ENCODE measurements at places on chromosomes 3 and 15.

DNA sequence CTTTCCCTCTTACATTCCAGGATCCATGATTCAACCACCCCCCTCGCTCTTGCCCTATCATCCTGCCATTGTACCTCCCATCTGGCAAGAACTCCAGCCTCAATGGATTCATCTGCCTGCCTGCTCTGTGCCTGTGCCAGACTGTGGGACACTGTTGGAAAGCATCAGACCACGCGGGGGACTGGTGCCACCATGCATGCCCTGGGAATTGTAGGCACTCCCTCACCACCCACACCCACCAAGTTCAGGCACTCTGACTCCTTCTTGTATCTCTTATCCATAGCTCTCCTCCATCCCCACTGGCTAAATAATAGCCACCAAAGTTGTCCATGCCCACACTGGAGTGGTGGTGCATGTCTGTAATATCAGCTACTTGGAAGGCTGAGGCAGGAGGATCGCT, 143.8 kb downstream of the TPRA1 start:
- DNase-seq, result no peak

DNA sequence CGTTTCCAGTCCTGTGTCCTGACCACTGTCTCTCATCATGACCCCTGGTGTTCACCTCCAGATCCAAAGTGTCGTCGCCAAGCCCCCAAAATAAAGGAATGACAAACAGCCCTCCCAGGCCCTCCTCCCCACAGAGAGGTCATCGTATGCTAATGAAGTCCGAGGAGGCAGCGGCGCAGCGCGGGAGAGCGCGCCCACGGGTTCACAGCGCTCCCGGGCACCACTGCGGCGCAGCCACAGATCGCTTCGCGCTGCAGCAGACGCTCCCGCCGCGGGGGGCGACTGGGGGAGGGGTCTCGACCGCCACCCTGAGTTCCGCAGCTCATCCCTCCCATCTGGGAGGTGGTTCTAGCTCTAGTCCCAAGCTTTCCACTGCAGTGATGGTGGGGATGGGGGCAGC, 1.3 kb downstream of the DGKG start:
- no peak for DNase-seq

DNA sequence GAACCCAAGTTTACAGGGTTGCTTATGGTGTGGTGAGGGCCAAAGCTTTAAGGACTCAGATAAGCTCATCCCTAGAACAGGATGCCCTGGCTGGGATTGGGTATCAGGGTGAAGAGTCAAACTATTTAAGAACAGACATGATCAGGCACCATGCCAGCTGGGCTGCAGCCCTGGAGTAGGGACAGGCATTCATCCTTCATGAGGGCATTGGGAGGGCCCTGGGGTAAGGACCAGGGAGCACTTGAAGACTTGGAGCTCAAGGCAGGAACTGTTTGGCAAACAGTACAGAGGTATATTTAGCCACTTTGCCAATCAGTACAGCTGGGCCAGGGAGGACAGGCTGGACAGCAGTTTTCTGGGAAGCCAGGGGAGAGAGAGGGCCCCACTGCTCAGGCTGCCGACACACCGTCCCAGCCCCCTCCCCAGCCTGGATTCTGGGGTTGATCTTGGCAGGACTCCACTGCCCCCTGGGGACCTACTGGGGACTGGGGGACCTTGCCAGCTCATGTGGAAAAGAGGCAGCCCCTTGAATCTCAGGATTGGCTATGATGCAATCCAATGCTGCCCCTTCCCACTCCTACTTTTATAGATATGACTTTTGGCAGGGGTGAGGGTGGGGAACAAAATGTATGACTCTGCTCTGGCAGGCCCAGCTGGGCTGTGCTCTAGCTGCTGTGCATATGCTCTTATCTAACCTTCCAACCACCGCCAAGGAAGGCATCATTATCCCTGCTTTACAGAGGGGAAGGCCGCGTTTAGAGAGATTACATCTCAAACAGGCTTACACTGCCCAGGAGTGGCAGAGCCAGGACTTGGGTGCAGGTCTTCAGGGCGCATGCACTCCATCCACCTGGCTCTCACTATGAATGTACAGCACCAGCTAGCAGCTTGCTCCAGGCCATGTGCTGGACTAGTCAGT, 2.3 kb downstream of the PLA2G4E start:
- DNase-seq, result no peak

GRCh38 chr3:9211155-9211950, 38.1 kb downstream of the SRGAP3 start:
- DNase-seq, result no peak

DNA sequence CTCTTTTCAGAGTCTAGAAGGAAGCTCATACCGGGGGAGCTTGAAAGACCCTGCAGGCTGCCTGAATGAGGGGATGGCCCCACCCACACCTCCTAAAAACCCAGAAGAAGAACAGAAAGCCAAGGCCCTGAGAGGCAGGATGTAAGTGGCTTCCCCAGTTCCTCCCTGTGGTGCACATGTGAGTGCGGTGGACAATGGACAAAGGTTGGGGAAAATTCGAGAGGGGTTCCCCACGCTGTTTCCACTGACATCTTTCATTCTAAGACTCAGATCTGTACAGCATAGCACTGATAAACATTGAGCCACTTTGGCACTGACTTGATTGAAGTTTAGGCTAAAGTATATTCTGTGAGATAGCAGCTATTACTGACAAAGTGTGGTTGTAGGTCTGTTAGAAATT, 79.5 kb upstream of the UMPS start:
- no peak for DNase-seq

DNA sequence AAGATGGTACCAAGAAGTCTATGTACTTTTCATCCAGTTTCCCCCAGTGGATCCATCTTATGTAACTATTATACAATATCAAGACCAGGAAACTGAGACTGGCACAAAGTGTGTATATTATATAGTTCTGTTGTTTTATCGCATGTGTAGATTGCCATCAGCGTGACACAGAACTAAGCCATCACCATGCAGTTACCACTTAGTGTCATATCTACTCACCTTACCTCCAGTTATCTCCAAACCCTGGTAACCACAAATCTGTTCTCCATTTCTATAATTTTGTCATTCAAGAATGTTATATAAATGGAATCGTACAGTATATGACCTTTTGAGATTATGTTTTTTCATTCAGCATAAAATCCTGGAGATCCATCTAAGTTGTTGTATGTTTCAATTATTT, 23.1 kb downstream of the IFT122 start:
- DNase-seq, result no peak

DNA sequence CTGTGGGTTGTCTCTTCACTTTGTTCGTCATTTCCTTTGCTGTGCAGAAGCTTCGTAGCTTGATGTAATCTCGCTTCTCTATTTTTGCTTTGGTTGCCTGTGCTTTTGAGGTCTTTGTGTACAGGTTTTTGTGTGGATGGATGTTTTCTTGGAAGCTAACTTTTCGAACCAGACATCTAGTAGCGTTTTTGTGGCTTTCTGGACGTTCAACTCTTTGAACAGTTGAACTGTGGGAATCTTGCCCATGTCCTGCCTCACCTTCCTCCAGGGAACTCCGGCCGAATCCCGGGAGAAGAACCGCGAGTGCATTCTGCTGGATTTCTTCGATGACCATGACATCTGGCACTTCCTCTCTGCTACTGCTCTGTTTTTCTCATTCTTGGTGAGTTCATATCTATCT, 70.6 kb downstream of the USF3 start:
- no peak for DNase-seq

GRCh38 chr3:134885877-134886621, 91.0 kb downstream of the EPHB1 start:
- DNase-seq, result no peak

- no peak for DNase-seq
These were observed 108.2 kb downstream of the EOMES start for GRCh38 chr3:27613846-27614500.

GRCh38 chr15:43196760-43197548, 11.8 kb downstream of the CCNDBP1 start:
- no peak for DNase-seq

- no peak for DNase-seq
These were observed 1.4 kb downstream of the LYSMD2 start for GRCh38 chr15:51736069-51736468.

DNA sequence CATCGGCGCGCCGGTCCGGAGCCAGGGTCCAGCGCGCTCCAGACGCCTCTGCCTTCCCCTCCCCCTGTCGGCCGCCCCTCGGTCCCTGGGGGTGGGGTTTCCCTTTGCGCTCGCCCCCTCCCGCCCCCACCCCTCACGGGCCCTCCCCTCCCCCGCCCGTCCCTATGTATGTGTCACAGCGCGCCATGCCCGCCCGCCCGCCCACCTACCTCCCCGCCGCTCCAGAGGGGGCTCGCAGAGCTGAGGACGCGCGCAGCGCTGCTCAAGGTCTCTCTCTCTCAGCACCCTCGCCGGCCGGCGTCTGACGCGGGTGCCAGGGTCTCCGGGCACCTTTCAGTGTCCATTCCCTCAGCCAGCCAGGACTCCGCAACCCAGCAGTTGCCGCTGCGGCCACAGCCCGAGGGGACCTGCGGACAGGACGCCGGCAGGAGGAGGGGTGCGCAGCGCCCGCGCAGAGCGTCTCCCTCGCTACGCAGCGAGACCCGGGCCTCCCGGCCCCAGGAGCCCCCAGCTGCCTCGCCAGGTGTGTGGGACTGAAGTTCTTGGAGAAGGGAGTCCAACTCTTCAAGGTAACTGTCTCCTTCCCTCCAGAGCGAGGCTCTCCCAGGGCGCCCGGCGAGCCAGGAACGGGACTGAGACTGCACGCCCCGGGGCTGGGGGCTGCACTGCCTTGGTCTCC, at the start of gene ACAN:
ACAN (plus strand) TSS at position 196 of the 679 bp plus-strand sequence. CDS start 32,771 bp downstream, outside the sequence.
- DNase-seq, result no peak

DNA sequence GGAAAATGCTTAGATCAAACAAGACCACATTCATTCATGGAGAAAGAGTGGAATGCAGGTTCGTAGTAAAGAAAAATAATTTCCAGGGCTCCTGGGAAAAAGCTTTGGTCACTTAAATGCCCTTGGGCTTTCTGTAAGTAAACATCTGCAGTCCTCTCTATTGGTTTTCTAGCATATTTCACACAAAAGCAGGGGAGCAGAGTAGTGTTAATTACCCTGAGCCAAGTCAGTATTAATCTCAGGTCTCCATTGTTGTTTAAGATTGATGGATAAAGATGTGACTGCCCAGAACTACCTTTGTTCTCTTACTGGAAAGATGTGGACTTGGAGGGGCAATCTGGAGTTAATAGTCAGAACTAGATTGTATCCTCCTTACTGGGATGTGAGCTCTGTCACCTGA, 242.6 kb downstream of the PTPRG start:
- DNase-seq, result no peak

- no peak for DNase-seq
These were observed 185.9 kb upstream of the TPM1 start for GRCh38 chr15:62856466-62857246.

- no peak for DNase-seq
These were observed 18.1 kb downstream of the DUSP7 start for GRCh38 chr3:52038227-52038626.

DNA sequence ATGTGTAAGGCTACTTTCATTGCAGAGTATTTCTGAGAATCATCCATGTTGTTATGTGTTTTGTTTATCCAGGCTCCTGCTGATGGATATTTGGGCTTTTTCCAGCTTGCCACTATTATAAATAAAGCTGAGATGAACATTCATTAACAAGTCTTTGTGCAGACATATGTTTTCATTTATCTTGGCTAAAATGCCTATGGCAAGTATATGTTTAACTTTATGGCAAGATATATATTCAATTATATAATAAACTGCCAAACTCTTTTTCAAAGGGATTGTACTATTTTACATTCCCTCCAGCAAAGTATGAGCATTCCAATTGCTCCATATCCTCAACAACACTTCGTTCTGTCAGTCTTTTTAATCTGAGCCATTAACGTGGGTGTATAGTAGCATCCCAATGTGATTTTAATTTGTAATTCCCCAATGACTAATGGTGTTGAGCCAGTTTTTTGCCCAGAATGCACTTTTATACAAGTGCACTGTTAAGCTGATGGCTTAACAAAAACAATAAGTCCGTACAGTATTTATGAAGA, 452.4 kb downstream of the SHQ1 start:
- no peak for DNase-seq

GRCh38 chr15:90203922-90204321, 2.8 kb downstream of the SEMA4B start:
- no peak for DNase-seq

- no peak for DNase-seq
These were observed 62.5 kb downstream of the CBLB start for GRCh38 chr3:105806359-105806758.

- no peak for DNase-seq
These were observed 37.5 kb downstream of the ZXDC start for GRCh38 chr3:126438186-126438585.

GRCh38 chr3:52119099-52119498, 35.1 kb downstream of the POC1A start:
- no peak for DNase-seq

DNA sequence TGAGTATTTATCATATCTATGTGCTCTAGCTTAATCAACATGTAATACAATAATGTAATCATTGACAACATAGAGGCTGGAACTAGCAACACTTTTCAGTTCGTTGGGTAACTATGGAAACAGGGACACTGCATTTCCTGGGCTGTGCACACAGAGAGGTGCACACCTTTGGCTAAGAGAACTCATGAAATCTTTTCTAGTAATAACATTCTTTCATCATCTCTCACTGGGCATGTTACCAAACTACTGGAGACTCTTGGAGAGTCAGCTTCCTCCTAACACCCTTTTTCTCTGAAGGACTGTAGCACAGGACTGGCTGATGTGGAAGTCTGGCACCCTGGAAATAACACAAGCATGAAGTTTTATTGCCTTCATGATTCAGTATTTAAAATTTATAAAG, 135.6 kb downstream of the KCNMB2 start:
- DNase-seq, result no peak

GRCh38 chr3:127847236-127847720, 25.0 kb upstream of the MGLL start:
- no peak for DNase-seq

- DNase-seq, result no peak
These were observed 133.0 kb upstream of the PRR20G start for GRCh38 chr3:127420829-127421228.

DNA sequence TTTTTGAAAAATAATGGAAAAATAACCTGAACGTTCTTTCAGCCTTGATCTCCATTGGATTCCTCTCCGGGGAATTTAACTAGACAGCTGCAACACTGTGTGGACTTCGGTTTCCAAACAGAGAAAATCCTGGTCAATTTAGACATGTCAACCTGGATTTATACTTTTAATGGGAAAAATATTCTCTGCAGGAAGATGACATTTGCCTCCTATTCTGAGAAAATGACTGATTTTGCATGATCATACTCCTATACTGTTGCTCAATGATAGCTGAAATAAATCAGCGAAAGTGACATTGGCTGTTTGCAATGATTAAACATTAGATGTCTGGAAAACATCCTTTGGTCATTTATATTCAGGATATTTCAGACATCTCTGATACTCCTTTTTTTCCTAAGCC, 94.8 kb downstream of the GABRG3 start:
- DNase-seq, result no peak
